ENCODE measurements at places on chromosomes 7 and 10.

GRCh38 chr7:98281757-98282606 is 496 bp downstream of the BRI3 start:
- DNase-seq: peak; percentile 48

DNA sequence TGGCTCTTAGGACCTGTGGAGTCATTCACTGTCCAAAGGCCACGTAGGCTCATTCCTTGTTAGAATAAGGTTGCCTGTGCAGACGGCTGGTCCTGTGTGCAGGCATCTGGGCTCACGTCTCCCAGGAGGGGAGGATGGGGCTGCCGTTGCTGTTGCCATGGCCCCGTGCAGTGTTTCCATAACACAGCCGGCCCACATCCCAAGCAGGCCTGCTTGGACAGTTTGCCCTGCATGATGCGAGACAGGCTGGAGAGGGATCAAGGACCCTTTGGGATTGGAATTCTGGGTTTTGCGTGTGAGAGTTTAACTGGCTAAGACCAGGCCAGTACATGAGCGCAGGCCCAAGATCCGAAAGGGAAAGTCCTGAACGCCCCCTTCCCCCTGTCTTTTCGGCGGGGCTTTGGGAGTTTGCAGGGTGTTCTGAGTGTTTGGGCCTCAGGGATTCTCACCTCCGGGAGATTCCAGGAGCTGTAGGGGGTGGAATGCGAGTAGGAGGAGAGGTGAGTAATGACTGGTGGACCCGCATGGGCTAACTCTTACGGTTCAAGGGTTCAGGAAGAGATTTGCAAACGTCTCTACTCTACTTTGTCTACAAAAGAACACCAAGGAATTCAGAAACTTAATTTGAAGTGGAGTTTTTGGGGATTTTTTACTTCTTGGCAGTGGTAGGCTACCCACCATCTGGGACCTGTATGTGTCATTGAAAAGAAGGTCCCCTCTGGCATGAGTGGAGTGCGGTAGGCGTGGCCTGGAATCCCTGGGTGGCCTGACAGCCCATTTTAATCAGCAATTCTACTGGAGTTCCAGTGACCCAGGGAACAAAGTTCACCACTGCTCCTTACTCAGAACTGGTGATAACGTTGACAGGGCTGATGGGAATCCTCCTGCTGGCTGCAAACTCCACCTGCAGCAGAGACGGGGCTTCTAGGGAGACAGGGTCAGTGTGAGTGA is 125.4 kb downstream of the ITIH5 start:
- no peak for DNase-seq

- no peak for DNase-seq
Measured at GRCh38 chr7:158741294-158741666, 36.7 kb upstream of the NCAPG2 start.

DNA sequence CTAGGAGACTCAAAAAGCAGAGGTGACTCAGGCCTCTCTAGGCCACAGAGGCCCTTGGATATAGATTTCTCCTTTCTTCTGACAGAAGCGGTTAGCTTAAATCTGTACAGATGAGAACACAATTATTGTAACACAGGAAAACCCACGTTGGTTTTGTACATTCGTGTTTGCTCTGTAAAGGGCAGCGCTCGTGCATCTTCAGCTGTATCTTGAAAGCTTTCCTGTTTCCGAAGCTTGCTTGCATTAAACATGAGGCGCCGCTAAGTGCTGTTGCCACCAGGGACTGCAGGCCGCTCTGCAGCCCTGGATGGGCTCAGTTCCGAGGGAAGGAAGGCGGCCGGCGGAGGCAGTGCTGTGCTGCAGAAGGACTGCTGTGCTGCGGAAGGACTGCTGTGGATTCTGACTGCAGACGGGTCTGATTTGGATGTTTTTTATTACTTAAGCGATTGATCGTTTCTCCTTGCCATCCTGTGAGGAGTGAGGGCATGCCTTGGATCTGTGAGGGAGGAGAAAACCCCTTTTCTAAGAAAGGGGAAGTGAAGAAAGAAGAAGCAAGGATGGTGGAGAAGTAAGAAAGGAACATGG is 53.3 kb downstream of the FHIP2A start:
- no peak for DNase-seq

- DNase-seq: no peak
Measured at GRCh38 chr7:21771906-21772610, 173.6 kb downstream of the CDCA7L start.

GRCh38 chr10:116476461-116476860 is 48.8 kb downstream of the PNLIPRP3 start:
- no peak for DNase-seq

DNA sequence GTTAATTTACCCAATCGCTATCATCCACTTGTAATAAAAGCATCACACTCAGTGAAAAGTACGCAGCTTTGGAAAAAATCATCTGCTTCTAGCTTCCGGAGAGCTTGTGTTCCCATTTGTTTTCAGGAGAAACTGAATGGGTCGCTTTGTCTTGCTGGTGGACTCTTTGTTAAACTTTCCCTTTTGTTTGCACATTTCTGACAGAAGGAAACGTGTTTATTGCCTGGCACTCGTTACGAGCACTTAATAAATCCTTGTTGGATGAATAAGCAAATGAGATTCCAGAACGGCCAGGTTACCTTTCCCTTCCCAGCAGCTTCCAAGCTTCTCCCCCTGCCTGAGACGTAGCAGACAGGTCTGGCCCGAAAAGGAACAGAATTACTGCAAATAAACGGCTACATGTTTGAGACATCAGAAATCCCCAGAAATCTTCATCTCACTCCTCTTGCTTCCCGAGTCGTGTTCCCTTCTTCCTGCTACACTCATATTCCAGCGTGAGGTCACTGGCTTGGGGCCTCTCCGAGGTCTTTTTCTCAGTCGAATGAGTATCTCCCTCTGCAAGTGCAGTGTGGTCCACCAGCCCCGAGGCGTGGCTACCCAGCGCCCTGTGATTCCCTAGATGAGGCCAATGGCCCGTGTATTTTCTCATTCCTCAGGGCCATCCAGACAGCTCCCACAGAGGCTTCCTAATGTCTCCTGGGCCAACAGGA is 167.2 kb downstream of the FRMD4A start:
- no peak for DNase-seq
